ENCODE measurements at places on chromosomes 13 and 19. TPM values are rescaled to one million over a fixed set of nuclear protein-coding genes. Genes with fewer than 3 reads are reported as not detected.

Gene SULT2A1
- not detected for total RNA-seq

Gene POP4
- total RNA-seq = 52.4 TPM

Gene C1QTNF9
- total RNA-seq = 0.23 TPM

Gene SHISA7
- total RNA-seq = 4.6 TPM

Gene NXNL1
- total RNA-seq = not detected

Gene SSC5D
- 0.23 TPM for total RNA-seq

Gene CCDC169
- total RNA-seq = 4.4 TPM

Gene SIAH3
- total RNA-seq = 5.3 TPM

Gene DIRAS1
- total RNA-seq = 43.6 TPM

Gene LILRB5
- total RNA-seq = 0.23 TPM

Gene CBY2
- not detected for total RNA-seq

Gene GIPC3
- 0.23 TPM for total RNA-seq

Gene ZNF444
- 12.5 TPM for total RNA-seq

Gene LHB
- total RNA-seq = not detected

Gene CLASRP
- 11.3 TPM for total RNA-seq

Gene ZC3H4
- 16.6 TPM for total RNA-seq

Gene PRODH2
- total RNA-seq = not detected

Gene IGSF23
- not detected for total RNA-seq

Gene FAM174C
- 5.8 TPM for total RNA-seq

Gene NRTN
- total RNA-seq = not detected

Gene FGF22
- total RNA-seq = 0.69 TPM

Gene OR4F17
- total RNA-seq = not detected

Gene RXFP2
- total RNA-seq = 0.69 TPM

Gene UBE2L5
- 0.92 TPM for total RNA-seq

Gene C1QTNF9B
- total RNA-seq = not detected

Gene ZNF211
- total RNA-seq = 30.7 TPM

Gene ATP4B
- 0.23 TPM for total RNA-seq

Gene TEKTIP1
- total RNA-seq = not detected

Gene PDX1
- total RNA-seq = not detected

Gene MAP4K1
- 1.2 TPM for total RNA-seq

Gene PPM1N
- 1.2 TPM for total RNA-seq

Gene GNA15
- 1.4 TPM for total RNA-seq

Gene CD33
- 0.23 TPM for total RNA-seq

Gene FFAR1
- not detected for total RNA-seq

Gene ICAM5
- total RNA-seq = 2.5 TPM

Gene ZNF730
- total RNA-seq = 30.2 TPM

Gene CDX2
- total RNA-seq = not detected

Gene ZIC5
- total RNA-seq = 8.8 TPM

Gene MEIS3
- 76.4 TPM for total RNA-seq

Gene KCNC3
- total RNA-seq = 3.2 TPM

Gene TMEM238
- not detected for total RNA-seq

Gene CCDC8
- 8.1 TPM for total RNA-seq

Gene CD177
- 1.8 TPM for total RNA-seq

Gene NEK3
- 9.9 TPM for total RNA-seq

Gene SLC15A1
- total RNA-seq = not detected

Gene WDR62
- 2.3 TPM for total RNA-seq

Gene ATF5
- 7.6 TPM for total RNA-seq

Gene CHST8
- 6.7 TPM for total RNA-seq

Gene ZNF787
- total RNA-seq = 16.1 TPM

Gene MBD3L2B
- total RNA-seq = not detected

Gene ONECUT3
- 0.23 TPM for total RNA-seq

Gene LRRC25
- 1.2 TPM for total RNA-seq

Gene VSTM1
- total RNA-seq = 0.23 TPM

Gene ELSPBP1
- total RNA-seq = not detected

Gene TMTC4
- 76.4 TPM for total RNA-seq

All from diencephalon (tissue), 1 donor.